ENCODE measurements at places on chromosomes 5 and 9. TPM values are rescaled to one million over a fixed set of nuclear protein-coding genes. Genes with fewer than 3 reads are reported as not detected.

DNA sequence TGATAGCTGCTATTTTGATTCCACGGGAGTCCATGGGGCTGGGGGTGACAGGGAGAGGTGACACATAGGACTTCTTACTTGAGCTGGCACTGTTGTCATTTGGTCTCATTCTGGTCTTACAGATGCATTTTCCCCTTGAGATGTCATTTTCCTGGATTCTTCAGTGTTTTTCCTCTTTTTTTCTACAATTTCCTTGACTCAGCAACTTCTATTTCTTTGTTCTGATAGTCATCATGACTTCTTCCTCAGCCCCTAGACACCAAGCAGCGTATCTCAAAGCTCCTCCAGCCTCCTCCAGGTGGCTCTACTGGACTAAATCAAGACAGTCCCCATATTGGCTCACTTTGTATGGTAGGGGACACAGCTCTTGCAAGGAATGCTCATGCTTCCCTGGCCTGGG is 16.5 kb downstream of the LVRN start:
- no peaks in the 10 kb centered on the region for H3K36me3 ChIP-seq
- no peak overlapping the region for H3K27ac ChIP-seq
- H3K27me3 ChIP-seq = no peaks in the 10 kb centered on the region
- no peak for DNase-seq
- no peaks in the 10 kb centered on the region for H3K4me1 ChIP-seq
- no peak overlapping the region for H3K4me3 ChIP-seq

GRCh38 chr5:109410389-109411148 is 795 bp upstream of the PJA2 start:
- H3K4me1 ChIP-seq = peaks cover 4% of the 10 kb centered on the region
- no peaks in the 10 kb centered on the region for H3K36me3 ChIP-seq
- H3K27me3 ChIP-seq = no peaks in the 10 kb centered on the region
- H3K27ac ChIP-seq = peak overlapping the region; percentile 97
- peak overlapping the region; percentile 70 for H3K4me3 ChIP-seq
- no peak for DNase-seq

The BASP1 gene
- 24.3 TPM for total RNA-seq

GRCh38 chr5:120545951-120546350 is 81.9 kb downstream of the PRR16 start:
- H3K4me3 ChIP-seq = no peak overlapping the region
- no peak overlapping the region for H3K27ac ChIP-seq
- H3K27me3 ChIP-seq = no peaks in the 10 kb centered on the region
- no peak for DNase-seq
- H3K4me1 ChIP-seq = no peaks in the 10 kb centered on the region
- H3K36me3 ChIP-seq = no peaks in the 10 kb centered on the region

DNA sequence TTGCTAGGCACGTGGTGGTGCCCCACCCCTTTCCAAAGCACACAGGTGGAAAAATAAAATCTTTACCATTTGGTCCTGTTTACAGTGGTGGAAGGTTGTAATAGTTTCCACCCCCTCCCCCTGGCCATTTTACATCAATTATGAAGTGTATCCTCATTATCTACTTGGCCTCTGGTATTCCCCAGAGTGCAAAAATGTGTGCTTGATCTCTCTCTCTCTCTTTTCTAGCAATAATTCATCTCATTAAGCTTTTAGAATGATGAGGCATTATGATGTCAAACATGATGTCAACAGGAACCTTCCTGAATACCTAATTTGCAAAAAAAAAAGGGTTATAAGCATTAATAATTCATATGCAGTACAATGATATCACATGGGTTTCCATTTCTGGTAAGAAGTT is 3.1 kb downstream of the PDE8B start:
- H3K4me3 ChIP-seq = no peak overlapping the region
- peaks cover 30% of the 10 kb centered on the region for H3K27me3 ChIP-seq
- H3K27ac ChIP-seq = no peak overlapping the region
- no peaks in the 10 kb centered on the region for H3K36me3 ChIP-seq
- no peak for DNase-seq

GRCh38 chr5:68429510-68429909 is 214.0 kb downstream of the PIK3R1 start:
- no peaks in the 10 kb centered on the region for H3K36me3 ChIP-seq
- H3K4me1 ChIP-seq = peaks cover 24% of the 10 kb centered on the region
- H3K4me3 ChIP-seq = no peak overlapping the region
- H3K27ac ChIP-seq = no peak overlapping the region

DNA sequence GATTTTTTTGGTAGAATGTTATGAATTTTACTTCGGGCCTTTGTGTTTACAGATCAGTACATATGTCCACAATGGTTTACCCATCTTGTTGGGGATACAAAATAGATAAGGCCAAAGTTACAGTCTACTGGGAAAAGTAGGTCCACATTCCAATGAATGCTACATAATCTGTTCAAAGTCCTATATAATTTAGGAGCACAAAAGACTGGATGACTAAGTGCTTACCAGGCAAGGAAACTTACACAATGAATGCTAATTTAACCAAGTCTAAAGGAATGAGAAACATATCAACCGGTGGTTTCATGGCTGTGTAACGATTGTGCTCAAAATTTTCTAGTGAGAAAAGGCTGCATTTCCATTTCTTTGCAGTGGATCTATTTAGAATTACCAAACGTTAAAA is 97.4 kb upstream of the TRPM3 start:
- no peaks in the 10 kb centered on the region for H3K4me1 ChIP-seq
- no peak for DNase-seq
- H3K36me3 ChIP-seq = no peaks in the 10 kb centered on the region
- H3K4me3 ChIP-seq = no peak overlapping the region
- no peaks in the 10 kb centered on the region for H3K27me3 ChIP-seq

DNA sequence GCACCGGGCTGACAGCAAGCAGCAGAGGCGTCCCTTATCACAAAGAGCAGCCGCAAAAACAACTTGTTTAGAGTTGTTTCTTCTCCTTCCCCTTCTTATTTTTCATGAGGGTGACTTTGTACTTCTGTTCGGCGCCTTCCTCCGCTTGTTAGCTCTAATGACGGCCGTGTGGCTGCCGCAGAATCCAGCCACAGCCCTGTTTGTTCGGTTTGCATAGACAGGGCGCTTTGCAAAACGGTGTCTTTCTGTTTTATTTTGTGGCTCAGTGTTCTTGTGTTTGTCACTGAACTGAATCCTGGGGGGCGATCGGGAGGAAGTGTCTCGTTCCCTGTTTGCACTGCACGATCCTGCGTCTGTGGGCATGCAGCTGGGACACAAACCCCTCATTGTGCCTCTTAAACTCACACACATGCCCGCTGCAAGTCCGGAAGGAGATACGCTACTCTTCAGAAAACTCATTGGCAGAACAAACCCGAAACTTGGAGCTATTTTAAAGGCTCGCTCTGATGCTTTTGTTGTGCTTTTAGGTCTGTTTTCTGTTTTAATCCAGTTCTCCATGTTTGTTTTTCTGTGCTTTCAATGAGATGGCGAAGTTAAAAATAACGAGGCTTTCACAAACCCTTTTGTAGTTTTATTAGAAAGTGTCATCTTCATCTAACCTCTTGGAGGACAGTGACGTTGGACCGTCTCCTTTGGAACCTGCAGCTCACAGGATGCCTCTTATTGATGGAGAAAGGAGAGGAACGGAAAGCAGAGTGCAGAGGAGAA is 213.9 kb downstream of the IRX2 start:
- no peak overlapping the region for H3K4me3 ChIP-seq
- DNase-seq = no peak
- no peak overlapping the region for H3K27ac ChIP-seq
- no peaks in the 10 kb centered on the region for H3K4me1 ChIP-seq
- no peaks in the 10 kb centered on the region for H3K36me3 ChIP-seq

- H3K4me1 ChIP-seq = no peaks in the 10 kb centered on the region
- H3K4me3 ChIP-seq = no peak overlapping the region
- H3K36me3 ChIP-seq = no peaks in the 10 kb centered on the region
- H3K27me3 ChIP-seq = no peaks in the 10 kb centered on the region
Measured at GRCh38 chr5:15034379-15034778, 162.8 kb upstream of the ANKH start.

DNA sequence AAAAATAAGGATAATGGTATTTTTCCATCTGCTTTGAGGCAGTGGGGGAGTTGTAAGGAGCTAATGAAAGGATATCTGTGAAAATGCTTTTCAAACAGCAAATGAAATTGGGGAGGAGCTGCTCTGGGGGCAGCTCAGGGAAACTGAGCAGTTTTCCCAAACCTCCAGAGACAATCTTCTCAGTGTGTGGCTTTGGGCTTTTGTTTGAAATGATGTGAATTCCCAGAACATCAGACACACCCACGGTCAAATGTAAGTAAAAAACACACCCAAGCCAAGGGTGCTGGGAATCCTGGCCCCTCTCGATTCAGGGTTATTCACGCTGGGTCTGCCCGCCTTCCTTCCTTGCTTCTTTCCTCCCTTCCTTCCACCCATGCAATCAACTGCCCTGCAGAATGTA is 512.6 kb downstream of the BNC2 start:
- no peak overlapping the region for H3K4me3 ChIP-seq
- H3K27me3 ChIP-seq = no peaks in the 10 kb centered on the region
- no peaks in the 10 kb centered on the region for H3K36me3 ChIP-seq
- H3K4me1 ChIP-seq = peaks cover under 1% of the 10 kb centered on the region

- H3K27me3 ChIP-seq = no peaks in the 10 kb centered on the region
- DNase-seq = no peak
- peaks cover 2% of the 10 kb centered on the region for H3K4me1 ChIP-seq
- no peaks in the 10 kb centered on the region for H3K36me3 ChIP-seq
- no peak overlapping the region for H3K27ac ChIP-seq
Measured at GRCh38 chr5:74240783-74241750, 399.5 kb downstream of the ENC1 start.

DNA sequence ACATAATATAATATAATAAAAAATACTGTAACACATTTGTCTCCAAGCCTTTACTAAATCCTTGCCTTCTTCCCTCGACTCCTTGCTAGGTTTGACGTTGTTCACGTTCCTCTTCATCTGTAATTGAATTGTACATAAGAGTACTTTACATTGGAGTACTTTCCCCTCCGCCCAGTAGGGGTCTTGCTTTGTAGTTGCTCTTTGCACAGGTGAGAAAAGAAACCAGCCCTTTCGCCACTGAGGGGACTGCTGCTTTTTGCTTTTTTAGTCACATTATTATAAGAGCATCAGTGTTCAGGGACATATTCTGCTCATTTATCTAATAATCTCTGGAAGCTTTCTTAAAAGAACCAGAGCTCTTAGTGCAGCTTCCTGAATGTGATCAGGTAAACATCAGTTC is 115.0 kb downstream of the CETN3 start:
- no peak overlapping the region for H3K4me3 ChIP-seq
- H3K27ac ChIP-seq = no peak overlapping the region
- H3K4me1 ChIP-seq = no peaks in the 10 kb centered on the region
- H3K36me3 ChIP-seq = no peaks in the 10 kb centered on the region
- DNase-seq = no peak

The EIF4EBP3 gene
- total RNA-seq = 4.5 TPM

DNA sequence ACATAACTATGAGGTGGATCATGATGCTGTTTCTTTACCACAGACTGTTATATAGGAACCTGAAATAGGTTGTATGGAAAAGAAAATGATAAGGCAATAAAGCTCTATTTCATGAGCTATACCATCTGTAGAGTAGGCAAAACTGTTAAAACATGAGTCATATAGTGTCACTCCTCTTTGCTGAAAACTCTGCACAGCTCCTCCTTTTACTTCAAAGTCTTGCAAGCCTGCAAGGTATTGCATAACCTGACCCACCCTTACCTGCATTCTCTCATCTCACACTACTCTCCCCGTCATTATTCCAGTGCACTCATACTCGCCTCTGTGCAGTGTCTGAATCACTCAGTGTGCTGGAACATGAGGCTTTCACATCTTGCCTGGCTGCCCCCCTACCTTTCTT is 790.1 kb downstream of the EFNA5 start:
- no peak overlapping the region for H3K27ac ChIP-seq
- no peaks in the 10 kb centered on the region for H3K36me3 ChIP-seq
- H3K4me3 ChIP-seq = no peak overlapping the region
- no peaks in the 10 kb centered on the region for H3K4me1 ChIP-seq
- peaks cover under 1% of the 10 kb centered on the region for H3K27me3 ChIP-seq

DNA sequence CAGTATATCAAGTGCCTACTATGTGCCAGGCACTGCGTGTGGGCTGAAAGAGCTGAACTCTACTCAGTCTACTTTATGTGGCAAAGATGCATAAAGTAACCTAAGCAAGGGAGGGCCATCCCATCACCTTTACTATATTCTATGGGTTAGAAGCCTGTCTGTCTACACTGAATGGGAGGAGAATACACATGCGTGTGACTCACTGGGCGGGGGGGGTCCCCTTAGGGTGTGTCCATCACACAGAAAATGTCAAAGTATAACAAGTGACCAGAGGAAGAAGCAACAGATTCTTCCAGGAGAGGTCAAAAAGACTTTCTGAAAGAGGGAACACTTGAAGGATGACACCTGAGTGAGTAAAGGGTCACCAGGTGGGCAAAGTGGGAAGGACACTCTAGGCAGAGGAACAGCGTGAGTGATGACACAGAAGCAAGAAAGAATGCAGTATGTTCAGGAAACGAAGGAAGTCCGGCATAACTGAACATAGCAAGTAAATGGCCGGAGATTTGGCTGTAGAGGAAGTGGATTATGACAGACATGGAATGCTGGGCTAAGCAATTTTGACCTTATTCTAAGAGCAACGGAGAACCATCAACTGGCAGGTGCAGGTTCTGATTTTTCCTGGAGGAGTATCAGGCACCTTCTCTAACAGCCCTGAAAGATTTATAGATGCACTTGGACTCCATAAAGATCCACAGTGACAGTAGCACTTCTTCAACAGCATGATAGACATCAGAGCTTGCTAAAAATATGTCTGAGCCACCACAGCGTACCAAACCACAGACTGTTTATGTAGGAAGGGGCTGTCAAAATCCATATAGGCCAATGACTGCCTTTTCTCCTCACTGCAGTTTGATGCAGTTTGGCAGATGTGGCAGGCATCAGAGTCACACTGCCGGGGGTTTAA is 8.0 kb upstream of the WHRN start:
- H3K27ac ChIP-seq = no peak overlapping the region
- H3K36me3 ChIP-seq = no peaks in the 10 kb centered on the region
- DNase-seq = no peak
- peaks cover 17% of the 10 kb centered on the region for H3K27me3 ChIP-seq
- H3K4me1 ChIP-seq = peaks cover 11% of the 10 kb centered on the region

DNA sequence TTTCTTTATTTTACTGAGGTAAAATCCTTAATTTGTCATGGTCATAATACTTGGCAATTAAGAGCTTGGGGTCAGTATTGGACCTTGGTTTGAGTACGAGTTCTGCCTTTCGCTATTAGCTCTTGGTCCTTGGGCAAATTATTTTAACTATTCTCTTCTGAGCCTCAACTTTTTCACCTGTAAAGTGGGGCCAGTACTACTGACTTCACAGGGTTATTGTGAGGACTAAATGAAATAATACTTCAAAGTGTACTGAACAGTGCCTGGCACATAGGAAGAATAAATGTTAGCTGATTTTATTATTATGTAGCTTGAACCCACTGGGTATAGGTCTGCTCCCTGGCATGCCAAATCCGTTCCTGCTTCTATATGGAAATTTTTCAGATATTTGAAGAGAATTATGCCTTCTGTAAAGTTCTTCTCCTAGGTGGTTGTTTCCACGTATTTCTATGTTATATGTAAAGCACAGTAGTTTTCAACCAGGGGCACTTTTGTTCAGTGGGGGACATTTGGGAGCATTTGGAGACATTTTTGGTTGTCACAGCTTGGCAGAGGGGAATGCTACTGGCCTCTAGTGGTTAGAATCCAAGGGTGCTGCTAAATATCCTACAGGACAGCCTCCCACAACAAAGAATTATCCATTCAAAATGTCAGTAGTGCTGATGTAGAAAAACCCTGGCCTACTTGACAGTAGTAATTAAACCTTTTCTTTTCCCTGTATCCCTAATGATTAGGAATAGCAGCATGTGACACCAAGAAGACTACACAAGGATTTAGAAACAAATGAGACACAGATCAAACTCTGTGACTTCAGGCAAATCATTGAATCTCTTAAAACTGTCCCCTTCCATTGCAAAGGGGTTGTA is 4.5 kb downstream of the RCL1 start:
- peaks cover 5% of the 10 kb centered on the region for H3K4me1 ChIP-seq
- H3K27ac ChIP-seq = no peak overlapping the region
- no peak overlapping the region for H3K4me3 ChIP-seq
- no peaks in the 10 kb centered on the region for H3K36me3 ChIP-seq
- H3K27me3 ChIP-seq = no peaks in the 10 kb centered on the region

The PLPPR1 gene
- 0.38 TPM for total RNA-seq

Data from thymus (tissue), 14 donors.